SK-N-DZ (cell line): ENCODE measurements at places on chromosomes 7 and 10.

DNA sequence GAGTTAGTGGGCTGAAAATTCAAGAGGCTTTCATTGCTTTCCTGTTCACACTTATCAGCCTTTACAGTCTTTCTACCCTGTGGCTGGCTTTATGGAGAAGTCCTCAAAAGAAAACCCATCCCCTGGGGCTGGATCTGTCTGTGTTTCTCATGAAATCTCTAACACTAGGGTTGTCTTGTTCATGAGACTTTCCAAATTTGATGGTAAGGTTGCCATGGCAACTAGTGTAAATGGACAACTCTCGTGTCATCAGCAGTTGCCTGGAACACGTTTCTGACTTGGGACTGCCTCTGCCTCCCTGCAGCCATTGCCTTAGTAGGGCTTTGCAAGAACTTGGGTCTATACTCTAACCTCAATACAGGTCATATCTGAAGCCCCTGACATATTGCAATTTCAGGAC, 35.8 kb upstream of the PLPP4 start:
- DNase-seq: no peak

- DNase-seq: no peak
Observed at GRCh38 chr10:126245501-126245900, 142.8 kb downstream of the ADAM12 start.

GRCh38 chr10:113524539-113525490, 28.0 kb upstream of the HABP2 start:
- no peak for DNase-seq

GRCh38 chr10:80163741-80164341, 31.3 kb downstream of the PLAC9 start:
- no peak for DNase-seq

- no peak for DNase-seq
Observed at GRCh38 chr10:127228195-127228787, 31.9 kb upstream of the INSYN2A start.

DNA sequence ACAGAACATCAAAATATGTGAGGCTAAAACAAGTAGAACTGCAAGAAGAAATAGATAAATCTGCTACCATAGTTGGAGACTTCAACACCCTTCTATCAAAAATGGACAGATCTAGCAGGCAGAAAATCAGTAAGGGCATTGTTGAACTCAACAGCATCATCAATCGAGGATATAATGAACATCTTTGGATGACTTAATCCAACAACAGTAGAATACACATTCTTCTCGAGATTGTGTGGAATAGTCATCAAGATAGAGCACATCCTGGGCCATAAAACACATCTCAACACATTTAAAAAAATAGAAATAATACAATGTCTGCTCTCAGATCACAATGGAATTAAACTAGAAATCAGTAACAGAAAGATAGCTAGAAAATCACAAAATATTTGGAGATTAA, 9.9 kb downstream of the IGFBP1 start:
- DNase-seq: no peak

GRCh38 chr10:120970595-120971529, 119.7 kb downstream of the WDR11 start:
- DNase-seq: no peak

DNA sequence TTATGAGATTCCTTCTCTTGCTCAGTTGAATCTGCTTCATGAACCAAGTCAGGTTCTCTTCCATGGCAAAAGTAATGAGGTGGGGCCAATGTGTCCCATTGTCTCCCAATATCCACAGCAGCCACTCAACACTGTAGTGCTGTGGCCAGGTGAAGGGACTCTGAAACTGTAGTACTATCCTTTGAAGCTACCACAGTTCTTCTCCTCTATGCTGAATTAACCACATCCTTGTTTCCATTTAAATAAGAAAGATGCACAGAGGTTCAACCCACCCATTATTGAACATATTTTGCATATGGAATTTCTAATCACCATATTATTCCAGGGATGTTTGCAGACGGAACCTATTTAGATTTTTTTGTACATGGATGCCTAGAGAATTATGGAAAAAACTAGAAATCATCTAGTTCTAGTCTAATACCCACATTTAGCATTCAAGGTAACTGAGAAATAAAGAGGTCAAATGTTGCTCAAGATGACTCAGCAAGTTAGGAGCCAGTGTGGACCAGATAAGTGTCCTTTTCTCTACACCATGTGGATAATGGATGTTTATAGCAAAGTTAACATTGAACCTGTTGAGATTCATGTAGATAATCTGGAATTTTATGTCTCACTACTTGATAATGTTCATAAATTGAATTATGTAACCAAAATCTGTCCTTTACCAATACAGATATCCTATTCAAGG, 64.5 kb downstream of the LRRTM3 start:
- no peak for DNase-seq

DNA sequence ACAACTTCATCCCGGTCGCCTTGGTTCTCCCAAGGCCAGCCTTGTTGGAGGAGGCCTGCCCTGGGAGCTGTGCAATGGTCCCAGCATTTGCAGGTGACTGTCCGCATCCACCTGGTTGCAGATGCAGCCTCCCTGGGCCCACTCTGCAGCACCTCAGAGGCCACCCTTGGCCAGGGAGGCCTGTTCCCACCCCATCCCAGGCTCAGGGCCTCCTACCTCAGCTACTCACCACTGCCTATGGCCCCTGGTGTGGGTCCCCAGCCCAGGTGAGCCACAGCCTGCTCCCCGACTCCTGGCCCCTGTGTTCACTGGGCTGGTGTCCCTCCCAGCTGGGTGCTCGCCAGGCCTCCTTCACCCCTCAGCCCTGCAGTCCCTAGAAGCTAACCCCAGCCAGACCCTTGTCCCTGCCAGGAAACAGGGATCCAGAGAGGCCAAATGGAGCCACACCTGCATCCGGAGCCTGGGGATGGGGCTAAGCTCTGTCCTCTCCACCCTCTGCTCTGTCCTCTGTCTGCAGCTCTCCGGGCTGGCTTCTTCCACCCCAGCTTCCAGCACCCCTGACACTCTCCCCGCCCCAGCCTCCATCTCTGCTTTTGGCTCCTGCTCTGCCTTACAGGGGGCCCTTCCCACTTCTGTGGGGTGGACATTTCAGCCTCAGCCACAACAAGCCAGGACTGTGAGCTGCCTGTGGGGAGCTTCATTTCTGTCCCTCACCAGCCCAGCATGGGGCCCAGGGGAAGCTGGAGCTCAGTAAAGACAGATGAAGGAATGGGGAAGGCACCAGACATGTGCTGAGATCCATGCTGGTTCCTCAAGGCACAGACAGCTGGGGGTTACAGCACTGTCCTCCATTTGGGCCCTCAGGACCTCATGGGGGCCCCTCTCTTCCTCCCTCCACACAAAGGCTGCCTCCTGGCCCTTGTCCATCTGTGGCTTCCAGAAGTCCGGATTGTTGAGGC, 35.6 kb upstream of the ANTXRL start:
- no peak for DNase-seq

DNA sequence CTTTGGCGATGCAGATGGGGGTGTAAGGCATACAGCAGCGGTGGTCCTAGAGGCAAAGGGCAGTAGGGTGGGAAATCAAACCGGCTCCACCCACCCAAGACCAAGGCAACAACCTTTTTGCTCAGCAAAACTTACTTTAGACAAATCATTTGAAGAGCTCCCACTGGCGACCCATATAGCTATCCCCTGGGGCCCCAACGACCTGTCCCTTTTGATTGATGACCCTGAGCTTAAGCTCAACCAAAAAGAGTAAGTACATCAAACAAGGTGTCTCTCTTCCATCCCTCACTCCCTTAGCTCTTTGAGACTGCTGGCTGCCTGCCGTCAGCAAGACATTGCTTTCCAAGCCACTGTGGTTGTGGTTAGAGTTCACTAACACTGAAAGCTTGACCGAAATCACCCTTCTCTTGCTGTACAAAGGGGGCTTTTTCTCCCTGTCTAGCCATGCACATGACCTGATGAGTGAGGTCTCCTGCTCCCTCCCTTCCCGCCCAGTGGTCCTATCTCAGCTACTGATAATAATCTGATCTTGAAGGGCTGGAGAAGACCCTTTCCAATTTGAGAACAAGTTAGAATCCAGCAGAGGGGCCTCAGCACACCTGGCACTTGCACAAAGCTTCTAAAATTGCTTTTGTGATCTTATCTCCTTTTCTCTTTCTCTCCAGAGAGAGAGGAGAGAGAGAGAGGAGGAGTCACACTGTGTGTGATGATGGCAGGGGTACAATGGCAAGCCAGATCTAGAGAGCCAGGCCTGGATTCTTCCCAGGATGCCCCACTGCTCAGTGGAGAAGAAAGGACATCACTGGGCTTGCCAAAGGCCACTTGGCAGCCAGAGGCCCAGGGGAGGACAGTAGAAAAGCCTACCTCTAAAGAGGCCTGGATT, 42.2 kb downstream of the XPNPEP1 start:
- DNase-seq: peak; percentile 26

GRCh38 chr10:93222211-93222754, 148.6 kb downstream of the CYP26A1 start:
- DNase-seq: no peak

- DNase-seq: no peak
Observed at GRCh38 chr10:113239566-113240350, 289.7 kb downstream of the TCF7L2 start.

GRCh38 chr10:22911889-22912762, 15.7 kb upstream of the ARMC3 start:
- no peak for DNase-seq

- peak; percentile 57 for DNase-seq
Observed at GRCh38 chr7:152336754-152337368, 98.9 kb downstream of the KMT2C start.

GRCh38 chr10:36725581-36726520, 399.5 kb upstream of the ANKRD30A start:
- peak; percentile 67 for DNase-seq

DNA sequence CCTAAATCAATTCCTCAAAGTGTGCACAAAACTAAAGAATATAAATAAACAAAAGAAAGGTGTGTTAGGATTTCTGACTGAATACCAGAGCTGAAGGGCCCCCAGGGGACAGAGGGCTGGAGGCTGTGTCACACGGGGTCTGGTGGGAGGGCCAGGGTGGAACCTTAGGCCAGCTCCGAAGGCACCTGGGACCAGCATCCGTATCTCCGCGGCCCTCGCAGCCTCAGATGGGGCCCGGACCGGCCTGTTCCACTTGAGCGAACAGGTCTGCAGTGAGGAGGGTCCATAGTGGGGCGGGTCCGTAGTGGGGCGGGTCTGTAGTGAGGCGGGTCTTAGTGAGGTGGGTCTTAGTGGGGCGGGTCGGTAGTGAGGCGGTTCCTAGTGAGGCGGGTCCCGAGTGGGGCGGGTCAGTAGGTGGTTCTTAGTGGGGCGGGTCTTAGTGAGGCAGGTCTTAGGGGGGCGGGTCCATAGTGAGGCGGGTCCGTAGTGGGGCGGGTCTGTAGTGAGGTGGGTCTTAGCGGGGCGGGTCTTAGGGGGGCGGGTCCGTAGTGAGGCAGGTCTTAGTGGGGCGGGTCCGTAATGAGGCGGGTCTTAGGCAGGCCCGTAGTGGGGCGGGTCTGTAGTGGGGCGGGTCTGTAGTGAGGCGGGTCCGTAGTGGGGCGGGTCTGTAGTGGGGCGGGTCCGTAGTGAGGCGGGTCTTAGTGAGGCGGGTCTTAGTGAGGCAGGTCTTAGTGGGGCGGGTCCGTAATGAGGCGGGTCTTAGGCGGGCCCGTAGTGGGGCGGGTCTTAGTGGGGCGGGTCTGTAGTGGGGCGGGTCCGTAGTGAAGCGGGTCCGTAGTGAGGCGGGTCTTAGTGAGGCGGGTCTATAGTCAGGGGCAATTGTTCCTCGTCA, 15.1 kb downstream of the GPR146 start:
- DNase-seq: no peak

- DNase-seq: no peak
Observed at GRCh38 chr10:34006471-34006870, 672.0 kb upstream of the NRP1 start.

GRCh38 chr7:3960050-3960763, 659.2 kb downstream of the SDK1 start:
- DNase-seq: no peak

GRCh38 chr7:91427051-91427450, 162.8 kb downstream of the FZD1 start:
- no peak for DNase-seq

DNA sequence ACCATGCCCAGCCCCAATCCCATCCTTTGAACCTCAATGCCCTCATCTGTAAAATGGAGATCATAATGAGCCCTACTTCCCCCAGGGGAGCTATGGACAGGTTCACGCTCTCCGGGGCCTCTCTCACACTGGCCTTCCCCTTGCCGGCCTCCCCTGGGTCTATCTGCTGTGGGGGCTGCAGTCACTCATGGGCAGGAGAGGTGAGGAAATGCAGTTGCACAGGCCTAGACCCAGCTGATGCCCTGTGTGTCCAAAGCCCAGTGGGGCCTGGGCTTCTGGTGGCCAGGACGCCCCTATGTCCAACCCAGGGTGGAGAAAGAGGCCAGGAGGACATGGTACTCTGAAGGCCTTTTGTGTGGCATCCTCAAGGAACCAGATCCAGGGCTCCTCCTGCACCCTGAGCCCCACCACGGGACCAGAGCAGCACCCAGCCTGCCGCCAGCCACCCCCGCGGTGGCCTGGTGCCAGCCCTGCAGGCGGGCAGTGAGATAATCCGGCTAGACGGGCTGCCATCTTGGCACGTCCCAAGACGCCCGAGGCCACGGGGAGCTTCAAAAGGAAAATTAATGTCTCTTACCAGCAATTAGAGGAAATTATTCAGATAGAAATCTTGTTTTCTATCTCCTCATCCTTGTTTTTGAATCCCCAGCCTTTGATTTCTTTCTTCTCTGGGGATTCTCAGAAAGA, 39.0 kb downstream of the MYL10 start:
- DNase-seq: no peak

GRCh38 chr10:90805206-90805605, 52.6 kb downstream of the HTR7 start:
- no peak for DNase-seq

- DNase-seq: no peak
Observed at GRCh38 chr7:77354484-77354883, 61.7 kb downstream of the GSAP start.

GRCh38 chr7:21064698-21065648, 278.3 kb upstream of the SP8 start:
- DNase-seq: no peak

- DNase-seq: no peak
Observed at GRCh38 chr10:122307669-122308416, 36.7 kb downstream of the BTBD16 start.

GRCh38 chr7:2272031-2272430, 30.0 kb downstream of the NUDT1 start:
- DNase-seq: no peak

GRCh38 chr10:130934293-130935127, 377.0 kb downstream of the TCERG1L start:
- DNase-seq: no peak

DNA sequence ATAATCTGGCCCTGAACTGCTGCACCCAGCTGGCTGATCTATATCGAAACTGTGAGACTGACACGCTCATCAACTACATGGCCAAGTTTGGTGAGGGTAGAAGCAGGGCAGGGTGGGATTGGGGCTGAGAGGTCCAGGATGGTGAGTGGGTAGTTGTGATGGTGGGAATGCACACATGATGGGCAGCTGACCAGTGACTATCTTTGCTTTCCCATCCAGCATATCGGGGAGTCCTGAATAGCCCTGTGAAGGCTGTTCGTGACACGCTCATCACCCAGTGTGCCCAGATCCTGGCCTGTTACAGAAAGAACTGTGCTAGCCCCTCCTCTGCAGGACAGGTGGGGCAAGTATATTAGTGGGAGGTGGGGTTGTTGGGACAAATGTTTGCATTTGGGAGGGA, 12.5 kb upstream of the CHCHD1 start:
- DNase-seq: no peak

- DNase-seq: no peak
Observed at GRCh38 chr7:142563470-142563869, 185.8 kb upstream of the PRSS1 start.
